Activated naive CD4-positive, alpha-beta T cell treated with anti-CD3 and anti-CD28 coated beads, Interleukin-2, amount 50 U/mL, for 72 hours (primary cell): ENCODE measurements at places on chromosomes 3 and 15. TPM values are rescaled to one million over a fixed set of nuclear protein-coding genes. Genes with fewer than 3 reads are reported as not detected.

DNA sequence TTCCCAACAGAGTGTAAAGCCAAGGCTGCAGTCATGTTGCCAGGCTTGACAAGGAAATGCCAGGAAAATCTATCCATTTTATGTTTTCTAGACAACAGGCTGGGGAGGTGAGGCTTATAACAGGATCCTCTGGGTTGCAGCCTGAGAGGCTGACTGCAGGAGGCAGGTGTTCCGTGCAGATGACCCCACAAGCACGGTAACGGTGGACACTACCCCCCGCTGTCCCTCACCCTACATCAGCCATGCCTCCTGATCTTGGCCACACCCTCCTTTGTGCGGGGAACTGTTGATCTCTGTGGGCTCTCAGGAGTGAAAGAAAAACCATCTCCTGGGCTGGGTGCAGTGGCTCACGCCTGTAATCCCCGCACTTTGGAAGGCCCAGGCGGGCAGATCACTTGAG lies 68.0 kb upstream of the ADPGK start:
- DNase-seq, result no peak

DNA sequence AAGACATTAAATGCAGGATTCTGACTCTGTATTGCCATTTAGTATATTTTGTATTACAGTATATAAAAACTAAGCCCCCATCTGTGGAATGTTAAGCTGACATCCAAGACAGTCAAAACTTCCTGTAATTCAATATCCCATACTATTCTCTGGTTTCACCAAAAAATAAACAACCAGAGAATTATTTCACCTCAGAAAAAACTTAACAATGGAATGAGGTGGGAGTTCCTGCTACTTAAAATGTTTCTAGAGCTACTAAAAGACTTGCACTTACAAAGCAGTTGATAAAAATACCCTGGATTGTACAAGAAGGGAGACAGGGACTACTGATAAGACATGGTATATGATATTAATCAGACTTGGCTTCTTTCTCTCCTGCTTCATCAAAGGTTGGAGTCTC lies 8.3 kb downstream of the ARL13B start:
- DNase-seq, result no peak

- no peak for DNase-seq
Measured at GRCh38 chr3:32018757-32019564, 37.4 kb downstream of the ZNF860 start.

Gene IL1RAP
- total RNA-seq, result 24.4 TPM

Gene DNAH12
- 0.05 TPM for total RNA-seq

Gene CKMT1B
- total RNA-seq, result 0.34 TPM

- DNase-seq, result no peak
Measured at GRCh38 chr15:42611532-42611931, 36.1 kb downstream of the STARD9 start.

GRCh38 chr15:37339437-37339836 lies 239.1 kb upstream of the MEIS2 start:
- DNase-seq, result no peak

Gene ARL8B
- 39.7 TPM for total RNA-seq

DNA sequence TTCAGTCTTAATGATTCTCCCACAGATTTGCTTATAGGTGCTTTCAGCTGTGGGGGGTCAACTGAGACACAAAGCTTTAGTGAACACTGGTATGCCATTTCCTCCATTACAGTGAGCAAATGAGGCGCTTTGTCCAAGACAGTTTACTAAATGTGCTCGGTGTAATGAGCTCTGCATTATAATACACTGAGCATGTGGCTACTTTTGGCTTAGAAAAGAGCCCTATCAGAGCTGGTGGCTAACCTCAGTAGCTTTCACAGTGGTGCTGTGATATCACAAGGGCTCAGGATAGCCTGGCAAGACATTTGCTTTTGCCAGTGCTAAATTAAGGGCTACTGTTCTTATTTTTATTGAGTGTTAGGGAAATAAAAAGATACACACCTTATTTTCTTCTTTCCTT lies 749.7 kb upstream of the ARPP21 start:
- DNase-seq, result no peak

Gene UROC1
- total RNA-seq, result not detected

Gene FAM81A
- 0.41 TPM for total RNA-seq

DNA sequence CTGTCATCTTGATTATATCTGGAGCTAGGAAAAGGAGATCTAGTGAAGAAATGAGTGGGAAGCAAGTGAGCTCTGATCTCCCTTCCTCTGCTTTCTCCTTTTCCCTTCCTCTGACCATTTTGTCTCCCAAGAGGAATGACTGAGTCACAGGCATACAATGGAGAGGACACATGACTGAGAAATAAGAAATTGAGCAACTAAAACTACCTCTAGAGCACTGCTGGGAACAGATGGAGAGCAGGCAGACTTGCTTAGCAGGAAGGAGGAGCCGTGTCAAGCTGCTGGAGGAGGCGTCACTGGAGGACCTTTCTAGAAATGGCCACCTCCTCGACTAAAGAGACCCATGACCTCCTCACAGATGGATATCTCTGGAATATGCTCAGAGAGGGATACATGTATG lies 66.9 kb upstream of the MYO5C start:
- DNase-seq, result no peak

GRCh38 chr15:67361100-67361499 lies 106.5 kb downstream of the IQCH start:
- DNase-seq, result no peak

Gene REC114
- not detected for total RNA-seq
